ENCODE measurements at places on chromosomes 4 and X.

DNA sequence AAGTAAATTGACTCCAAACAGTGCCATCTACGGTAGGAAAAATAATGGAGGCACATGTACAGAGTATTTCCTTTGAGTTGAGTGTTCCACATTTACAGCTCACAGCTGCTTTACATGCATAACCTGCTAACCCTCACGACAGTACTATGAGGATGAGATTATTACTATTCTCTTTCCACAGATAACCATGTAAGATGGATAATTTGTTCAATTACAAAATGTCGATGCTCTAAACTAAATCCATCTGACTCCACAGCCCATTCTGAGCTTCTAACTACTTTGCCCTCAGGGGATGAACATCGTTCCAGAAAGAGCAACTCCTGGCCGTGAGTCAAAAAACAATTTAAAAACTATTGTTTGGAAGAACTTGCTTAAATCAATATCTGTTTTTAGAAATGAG lies 330.4 kb upstream of the NWD2 start:
- DNase-seq = no peak

DNA sequence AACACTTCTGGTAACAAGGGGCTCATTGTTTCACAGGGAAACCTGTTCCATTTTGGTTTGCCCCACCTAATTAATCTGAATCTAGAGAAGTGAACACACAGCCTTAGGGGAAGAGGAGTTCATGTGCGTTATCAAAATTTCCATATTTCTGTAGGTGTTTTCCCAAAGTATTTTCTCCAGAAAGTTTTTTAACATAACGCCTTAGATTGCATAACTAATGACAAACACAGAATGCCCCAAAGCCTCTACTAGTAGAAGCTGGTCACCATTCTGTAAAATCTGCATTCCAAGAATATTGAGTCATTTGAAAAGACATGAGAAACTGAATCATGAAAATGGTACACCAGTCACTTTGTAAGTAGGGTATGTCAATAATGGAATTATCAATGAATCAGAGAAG lies 41.1 kb downstream of the IL13RA2 start:
- DNase-seq = no peak

GRCh38 chrX:135890087-135890585 lies 3.1 kb downstream of the CT45A10 start:
- no peak for DNase-seq

DNA sequence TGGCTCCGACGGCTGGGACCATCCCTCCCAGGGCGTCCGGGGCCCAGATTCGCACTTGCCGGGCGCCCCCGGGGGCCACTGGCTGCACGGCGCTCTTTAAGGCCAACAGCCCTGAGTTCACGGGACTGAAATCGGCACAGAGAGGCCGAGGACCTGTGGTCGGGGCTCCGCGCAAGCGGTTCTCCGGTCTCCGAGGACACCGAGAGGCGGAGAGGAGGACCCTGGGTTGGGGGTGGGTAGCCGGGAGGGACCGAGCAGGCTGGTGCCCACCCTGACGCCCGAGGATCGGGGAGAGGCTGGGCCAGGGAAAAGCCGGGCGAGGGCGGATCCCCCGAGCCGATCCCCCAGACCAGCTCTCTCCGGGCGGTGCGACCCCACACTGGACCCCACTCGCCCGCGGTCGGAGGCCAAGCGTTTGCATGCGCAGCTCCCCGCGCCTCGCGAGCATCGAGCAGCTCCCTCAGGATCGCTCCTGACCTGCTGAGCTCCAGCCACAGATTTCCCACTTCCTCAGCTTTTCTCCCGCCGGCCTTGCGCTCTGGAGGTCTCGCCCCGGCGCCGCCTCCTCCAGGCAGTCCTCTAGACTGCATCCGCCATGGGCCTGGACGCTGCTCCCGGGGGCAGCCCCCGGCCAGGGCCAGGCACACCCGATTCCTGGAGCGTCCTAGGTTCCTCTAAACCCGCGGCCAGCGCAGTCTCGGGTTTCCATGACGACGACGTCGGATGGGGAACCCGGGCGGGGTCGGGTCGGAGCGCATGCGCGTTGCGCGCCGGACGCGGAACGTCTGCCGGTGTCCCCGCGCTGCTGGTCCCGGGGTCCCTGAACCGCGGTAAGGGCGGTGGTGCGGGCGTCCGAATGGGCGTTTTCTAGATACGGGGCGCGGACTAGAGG lies 17.6 kb upstream of the NAT8L start:
- peak; percentile 41 for DNase-seq

- DNase-seq = no peak
These were observed 199.9 kb downstream of the TMA16 start for GRCh38 chr4:163694385-163694784.

DNA sequence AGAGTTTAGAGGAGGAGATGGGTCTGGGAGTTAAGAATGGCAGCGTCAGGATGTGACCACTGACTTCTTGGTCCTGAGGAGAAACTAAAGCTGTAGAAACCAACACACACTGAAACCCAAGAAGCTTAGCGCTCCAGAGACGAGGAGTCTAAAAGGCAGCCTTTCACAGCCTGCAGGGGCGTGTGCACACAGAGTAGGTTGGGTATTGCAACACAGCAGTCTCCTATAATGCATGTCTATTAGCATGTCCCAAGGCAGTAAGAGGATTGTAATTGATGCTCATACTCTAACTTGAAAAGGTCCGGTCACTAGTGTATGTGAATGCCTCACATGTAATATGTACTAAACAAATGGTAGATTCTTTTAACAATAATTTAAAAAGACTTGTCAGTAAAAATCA lies 57.4 kb downstream of the PTTG2 start:
- DNase-seq = no peak

DNA sequence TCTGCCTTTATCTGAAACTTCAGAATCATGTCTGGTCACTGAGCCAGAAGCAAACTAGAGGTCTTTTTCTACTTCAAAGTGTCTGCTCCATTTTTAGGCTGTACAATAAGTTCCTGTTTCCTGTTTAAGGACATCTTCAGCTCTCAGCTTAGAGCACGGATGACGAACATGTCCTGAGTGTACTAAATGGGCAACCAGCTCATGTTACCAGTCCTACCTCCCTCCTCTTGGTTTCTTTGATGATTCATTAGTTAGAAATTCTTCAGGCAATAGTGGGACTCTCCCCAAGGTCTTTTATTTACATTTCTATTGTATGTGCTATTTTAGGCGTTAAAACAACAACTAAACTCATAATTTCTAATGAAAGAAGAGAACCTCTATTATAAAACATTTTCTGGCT lies 58.0 kb downstream of the ENPEP start:
- no peak for DNase-seq

- DNase-seq = peak; percentile 25
These were observed 25.0 kb upstream of the GJB1 start for GRCh38 chrX:71198066-71198465.

- DNase-seq = peak; percentile 67
These were observed 1.7 kb downstream of the SAT1 start for GRCh38 chrX:23784470-23785331.

DNA sequence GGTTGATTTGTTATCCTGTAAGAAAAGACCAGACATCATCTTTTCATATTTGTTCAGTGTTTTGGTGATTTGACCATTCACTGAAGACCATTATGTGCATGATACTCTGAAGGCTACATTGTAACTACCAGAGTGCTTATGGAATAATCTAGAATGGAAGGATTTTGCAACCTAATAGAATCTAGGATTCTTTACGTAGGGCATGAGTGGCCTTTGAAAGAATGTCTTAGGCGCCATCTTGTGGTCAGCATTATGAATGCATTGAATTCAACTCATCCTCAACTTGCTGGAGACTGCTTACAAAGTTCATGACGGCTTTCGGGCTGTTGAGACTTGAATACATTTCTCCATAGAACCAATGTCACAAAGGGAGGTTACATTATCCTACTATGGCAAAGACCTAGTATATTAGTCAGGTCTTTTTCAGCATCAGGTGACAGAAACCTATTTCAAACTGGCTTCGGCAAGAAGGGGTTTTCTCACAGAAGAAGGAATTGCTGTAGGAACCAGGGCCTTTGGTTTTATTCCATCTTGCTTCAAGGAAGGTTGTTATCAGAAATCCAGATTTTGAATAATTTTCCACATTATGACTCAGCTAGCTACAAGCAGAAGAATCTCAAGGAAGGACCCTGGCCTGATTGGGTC lies 104.1 kb downstream of the GPAT3 start:
- DNase-seq = peak; percentile 30

GRCh38 chrX:79096145-79096556 lies 48.3 kb upstream of the GPR174 start:
- no peak for DNase-seq

GRCh38 chr4:165478260-165478659 lies 99.5 kb downstream of the CPE start:
- DNase-seq = no peak

- no peak for DNase-seq
These were observed 88.1 kb downstream of the RASL11B start for GRCh38 chr4:52950226-52950625.

- DNase-seq = no peak
These were observed 1.3 kb upstream of the TNIP2 start for GRCh38 chr4:2757426-2757825.

DNA sequence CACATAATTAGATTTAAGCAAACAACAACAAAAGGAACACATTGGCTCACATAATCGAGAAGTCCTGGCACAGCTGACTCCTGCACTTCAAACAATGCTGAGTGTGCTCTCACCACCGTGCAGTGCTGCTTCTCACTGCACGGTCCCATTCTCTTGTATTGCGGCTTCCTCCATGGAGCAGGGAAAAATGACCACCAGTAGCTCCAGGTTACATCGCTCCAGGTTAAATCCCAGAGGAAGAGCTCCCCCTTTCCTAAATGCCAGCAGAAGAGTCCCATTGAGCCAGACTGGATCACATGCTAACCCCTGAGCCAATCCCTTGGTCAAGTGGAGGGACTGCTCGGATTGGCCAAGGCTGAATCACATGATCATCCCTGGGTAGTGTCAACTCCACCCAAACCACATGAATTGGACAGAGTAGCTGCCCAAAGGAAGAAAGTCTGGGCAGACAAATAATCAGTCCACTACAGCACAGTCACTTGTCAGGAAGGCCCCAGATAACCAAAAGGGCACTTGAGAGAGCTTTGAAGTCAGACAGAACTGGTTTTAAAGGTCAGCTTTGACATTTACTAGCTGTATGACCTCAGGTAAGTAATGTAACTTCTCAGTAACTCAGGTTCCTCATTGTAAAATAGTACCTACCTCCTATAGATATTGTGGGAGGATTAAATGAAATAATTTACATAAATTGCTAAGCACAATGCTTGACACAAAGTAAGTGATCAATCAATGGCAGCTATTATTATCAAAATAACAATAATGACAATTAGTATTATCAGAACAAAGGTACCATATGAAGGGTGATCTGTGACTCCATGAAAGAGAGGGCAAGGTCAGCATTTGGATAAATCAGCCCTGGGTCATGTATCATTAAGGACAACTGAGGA lies 14.3 kb downstream of the TEC start:
- no peak for DNase-seq

- DNase-seq = no peak
These were observed 1.4 kb downstream of the RBMX start for GRCh38 chrX:136879001-136879687.

GRCh38 chr4:76447393-76447851 lies 12.4 kb downstream of the SHROOM3 start:
- no peak for DNase-seq

DNA sequence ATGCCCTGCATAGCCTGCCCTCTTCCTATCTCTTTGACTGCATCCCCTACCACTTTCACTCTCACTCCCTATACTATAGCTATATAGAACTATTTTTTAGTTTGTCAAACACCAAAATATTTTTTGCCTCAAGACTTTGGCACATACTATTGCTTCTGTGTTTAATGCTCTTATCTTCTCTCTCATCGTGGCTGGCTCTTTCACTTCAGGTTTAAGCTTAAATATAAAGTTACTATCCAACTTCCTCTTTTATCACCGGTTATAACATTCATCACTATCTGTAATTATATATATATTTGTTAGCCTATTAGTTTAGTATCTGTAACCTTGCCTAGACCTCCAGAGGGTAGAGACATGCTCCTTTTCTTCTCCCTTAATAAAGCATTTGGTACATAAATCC lies 11.5 kb upstream of the HMGB2 start:
- no peak for DNase-seq

- DNase-seq = no peak
These were observed 480.4 kb downstream of the ACTRT1 start for GRCh38 chrX:127571834-127572233.

DNA sequence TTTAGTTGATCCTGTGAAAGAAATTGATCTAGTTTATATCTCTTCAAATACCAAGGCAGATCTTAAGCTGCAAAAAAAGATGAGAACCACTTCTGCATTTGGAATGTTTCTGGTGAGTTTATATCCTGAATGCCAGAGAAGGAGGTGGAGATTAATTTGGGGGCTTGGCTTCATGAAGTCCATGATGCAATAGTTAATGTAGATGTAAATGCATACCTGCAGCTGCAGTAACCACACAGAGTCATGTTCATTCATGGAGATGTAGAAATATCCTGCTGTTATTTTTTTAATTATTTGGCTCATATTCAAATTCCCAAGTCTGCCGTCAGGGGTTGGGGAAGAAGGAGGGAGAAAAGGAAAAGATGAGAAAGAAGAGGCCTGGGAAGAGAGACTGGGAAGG lies at the start of gene SULT1E1:
TSS of gene SULT1E1 (minus strand) at position 94 of the 400 bp plus-strand sequence. CDS start 2,501 bp downstream, outside the sequence.
- no peak for DNase-seq

DNA sequence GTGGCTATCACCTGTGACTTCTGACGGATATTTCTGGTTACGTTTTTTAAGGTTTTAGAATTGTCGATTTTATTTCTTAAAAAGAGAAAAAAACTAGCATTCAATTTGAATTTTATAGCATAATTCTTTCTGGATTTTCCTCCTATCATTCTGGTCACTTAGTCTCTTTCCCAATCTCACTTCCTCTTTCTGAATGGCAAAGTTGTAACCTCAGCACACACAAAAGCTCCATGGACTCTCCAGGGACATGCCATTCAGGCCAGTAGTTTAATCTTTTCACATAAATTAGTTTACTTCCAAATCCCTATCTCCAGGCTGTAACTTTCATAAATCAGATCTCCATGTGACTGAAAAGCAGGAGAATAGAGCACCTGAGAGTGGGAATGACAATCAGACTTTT lies 110.7 kb downstream of the ARAP2 start:
- DNase-seq = no peak

GRCh38 chrX:86121916-86122315 lies 26.3 kb upstream of the DACH2 start:
- no peak for DNase-seq

DNA sequence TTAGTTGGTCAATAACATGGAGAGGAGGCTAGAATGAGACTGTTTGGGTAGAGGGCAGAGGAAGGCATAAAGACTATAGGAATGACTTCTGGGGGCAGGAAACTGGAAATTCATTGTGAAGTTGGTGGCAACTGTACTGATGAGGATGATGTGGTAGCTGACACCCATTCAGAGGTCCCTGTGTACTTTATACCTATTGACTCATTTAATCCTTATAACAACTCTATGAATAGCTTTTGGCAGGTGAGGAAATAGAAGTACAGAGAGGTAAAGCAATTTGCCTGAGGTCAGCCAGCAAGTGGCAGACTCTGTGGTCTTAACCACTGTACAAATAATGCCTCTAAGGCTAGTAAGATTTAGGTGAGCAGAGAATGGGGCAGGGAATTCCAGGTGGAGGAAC lies 100.1 kb downstream of the GATB start:
- DNase-seq = no peak

DNA sequence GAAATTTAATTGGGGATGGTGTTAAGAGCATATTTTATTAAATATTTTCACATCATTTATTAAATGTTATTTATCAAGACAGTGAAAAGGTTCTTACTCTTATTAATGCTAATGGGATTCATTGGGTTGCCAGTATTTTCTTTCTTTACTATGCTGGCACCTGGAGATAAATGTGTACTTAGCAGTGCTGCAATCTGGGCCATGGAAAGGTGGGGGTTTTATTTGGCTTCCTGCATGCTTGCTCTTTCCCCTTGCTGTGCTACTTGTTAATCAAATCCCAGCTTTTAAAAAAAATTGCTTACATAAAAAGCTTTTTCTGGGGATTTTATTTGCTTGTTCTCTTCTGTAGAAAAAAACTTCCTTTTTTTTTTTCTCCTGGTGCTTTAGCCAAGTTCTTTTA lies 48.3 kb downstream of the ZAR1 start:
- DNase-seq = no peak
